RWPE1 (cell line): ENCODE measurements at places on chromosomes 4 and X.

GRCh38 chrX:45872480-45872879, 671.8 kb upstream of the DIPK2B start:
- no peak for DNase-seq

DNA sequence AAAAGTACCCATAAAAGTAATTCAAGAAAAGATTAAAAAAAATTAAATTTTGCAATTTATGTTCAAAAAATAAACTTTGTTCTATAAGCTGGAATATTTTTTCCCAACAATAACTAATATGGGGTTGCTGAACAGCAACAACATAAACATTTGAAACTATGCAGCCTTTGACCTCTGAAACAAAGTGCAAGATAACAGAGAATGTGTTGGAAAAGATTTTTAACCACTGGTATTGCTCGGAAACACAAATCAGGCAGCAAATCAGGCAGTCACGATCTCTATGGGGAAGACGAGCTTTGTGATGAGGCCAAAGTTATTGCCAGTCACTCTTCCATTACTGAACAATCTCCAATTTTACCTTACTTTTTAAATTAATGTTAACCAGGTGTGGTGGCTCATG, 332.1 kb downstream of the PABPC4L start:
- no peak for DNase-seq

- no peak for DNase-seq
Measured at GRCh38 chr4:42015438-42015837, 25.1 kb downstream of the SLC30A9 start.

GRCh38 chr4:185205697-185206342, 2.0 kb upstream of the CFAP97 start:
- DNase-seq: no peak

DNA sequence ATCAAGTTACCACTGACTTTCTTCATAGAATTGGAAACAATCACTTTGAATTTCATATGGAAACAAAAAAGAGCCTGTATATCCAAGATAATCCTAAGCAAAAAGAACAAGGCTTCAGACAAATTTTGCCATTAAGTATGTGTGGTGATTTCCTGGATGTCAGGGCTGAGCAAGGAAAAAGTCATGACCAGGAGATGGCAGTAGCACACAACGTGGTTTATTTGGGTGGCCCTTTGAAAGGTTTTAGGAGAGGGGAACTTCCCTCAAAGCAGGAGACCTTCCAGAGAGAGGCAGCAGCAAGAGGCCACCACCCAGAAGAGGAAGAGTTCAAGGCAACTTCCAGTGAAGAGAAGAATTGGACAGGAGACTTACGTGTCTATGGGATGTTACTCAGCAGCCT, 18.1 kb upstream of the ZXDB start:
- no peak for DNase-seq

GRCh38 chr4:163600727-163601126, 106.2 kb downstream of the TMA16 start:
- no peak for DNase-seq

GRCh38 chr4:140099983-140100382, 54.0 kb downstream of the MAML3 start:
- no peak for DNase-seq

- DNase-seq: no peak
Measured at GRCh38 chrX:134369576-134369975, 90.4 kb upstream of the HPRT1 start.

GRCh38 chr4:94160774-94161173, 46.9 kb upstream of the SMARCAD1 start:
- DNase-seq: no peak

GRCh38 chr4:13905543-13905942, 278.0 kb upstream of the BOD1L1 start:
- DNase-seq: no peak

DNA sequence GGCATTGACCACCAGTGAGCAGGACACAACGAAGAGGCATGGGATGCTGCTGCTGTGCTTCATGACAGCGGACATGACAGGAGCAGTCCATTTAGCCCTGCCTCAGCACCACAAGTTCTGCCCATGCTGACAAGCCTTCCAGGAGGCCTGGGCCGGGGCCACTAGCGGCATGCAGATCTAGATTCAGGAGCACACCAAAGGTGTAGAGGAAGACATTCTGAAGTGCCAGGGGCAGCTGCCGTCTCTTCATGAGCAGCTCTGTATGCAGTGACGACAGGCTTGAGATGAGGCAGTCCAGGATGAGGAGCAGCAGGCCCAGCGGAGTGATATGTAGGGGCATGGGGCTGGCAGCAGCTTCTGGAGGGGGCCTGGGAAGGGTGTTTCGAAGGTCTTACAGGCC, 38.5 kb upstream of the SLC4A4 start:
- DNase-seq: no peak

DNA sequence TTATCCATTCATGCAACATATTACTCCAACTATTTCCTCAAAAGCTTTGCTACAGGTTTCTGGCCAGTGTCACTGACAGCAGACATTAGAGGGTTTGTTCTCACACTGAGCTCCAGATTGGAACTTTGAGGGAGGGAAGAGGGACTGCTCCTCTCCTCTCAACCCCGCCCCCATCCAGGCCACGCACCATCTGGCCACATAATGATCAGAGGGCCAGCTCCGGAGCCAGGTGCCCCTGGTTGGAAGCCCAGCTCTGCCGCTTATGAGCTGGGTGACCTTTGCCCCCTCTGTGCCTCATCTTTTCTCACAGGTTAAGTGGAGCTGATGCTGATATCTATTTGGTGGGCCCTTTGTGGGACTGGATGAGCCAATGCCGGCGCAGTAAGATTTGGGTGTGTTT, 55.8 kb downstream of the C4orf50 start:
- DNase-seq: no peak

- no peak for DNase-seq
Measured at GRCh38 chr4:77187322-77187721, 30.3 kb downstream of the CCNG2 start.

DNA sequence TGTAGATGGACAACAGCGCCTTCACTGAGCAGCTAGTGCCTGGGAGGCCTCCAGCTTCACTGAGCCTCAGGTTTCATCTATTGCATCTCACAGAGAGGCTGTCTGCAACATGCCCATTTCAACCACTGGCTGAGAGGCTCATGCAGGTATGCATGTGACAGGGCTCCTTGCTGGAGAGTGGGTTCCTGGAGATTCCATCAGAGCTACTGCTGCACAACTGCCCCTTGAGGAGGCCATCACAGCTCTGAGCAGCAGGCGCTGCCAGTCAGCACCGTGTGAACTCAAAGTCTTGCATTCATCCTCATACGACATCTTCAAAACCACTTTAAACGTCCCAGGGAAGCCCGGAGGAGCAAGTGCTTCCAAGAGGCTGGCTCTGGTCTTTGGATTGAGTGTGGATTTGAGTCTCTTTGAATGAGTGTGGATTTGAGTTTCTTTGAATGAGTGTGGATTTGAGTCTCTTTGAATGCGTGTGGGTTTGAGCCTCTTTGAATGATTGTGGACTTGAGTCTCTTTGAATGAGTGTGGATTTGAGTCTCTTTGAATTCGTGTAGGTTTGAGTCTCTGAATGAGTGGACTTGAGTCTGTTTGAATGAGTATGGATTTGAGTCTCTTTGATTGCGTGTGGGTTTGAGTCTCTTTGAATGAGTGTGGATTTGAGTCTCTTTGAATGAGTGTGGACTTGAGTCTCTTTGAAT, 8.7 kb downstream of the P2RY8 start:
- DNase-seq: no peak

DNA sequence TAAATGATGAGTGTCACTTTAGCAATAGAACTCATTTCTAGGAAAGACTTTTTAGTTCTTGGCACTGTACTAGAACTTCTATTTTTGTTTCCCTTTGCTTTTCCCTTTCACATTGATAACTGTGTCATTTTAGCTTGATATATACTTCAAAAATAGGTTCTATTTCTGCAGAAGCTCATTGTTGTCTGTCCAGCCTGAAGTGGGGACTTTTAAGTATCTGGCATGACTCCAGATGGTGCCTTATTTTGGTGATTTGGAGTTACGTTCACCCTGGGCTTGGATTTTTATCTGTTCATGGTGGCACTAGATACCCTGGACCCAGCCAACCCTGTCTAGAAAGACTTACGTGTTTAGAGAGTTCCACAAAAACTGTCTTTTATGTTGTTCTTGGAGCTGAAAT, 3.4 kb downstream of the ABHD18 start:
- DNase-seq: no peak

DNA sequence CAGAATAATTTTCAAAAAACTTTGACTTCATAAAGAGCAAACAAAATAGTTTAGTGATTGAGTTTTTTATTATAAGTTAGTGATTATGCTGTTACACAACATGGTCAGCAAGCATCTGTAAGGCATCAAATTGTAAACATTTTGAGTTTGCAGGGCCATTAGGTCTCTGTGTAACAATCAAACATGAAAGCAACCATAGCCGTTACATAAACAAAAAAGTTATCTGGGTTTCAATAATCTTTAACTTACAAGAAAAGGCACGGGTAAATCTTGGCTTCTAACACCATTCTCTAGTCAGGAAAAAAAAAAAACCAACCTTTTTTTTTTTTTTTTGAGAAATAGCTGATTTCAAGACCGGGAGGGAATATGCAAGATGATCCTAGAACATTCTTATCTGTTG, 1941.1 kb downstream of the PCDH7 start:
- DNase-seq: no peak

DNA sequence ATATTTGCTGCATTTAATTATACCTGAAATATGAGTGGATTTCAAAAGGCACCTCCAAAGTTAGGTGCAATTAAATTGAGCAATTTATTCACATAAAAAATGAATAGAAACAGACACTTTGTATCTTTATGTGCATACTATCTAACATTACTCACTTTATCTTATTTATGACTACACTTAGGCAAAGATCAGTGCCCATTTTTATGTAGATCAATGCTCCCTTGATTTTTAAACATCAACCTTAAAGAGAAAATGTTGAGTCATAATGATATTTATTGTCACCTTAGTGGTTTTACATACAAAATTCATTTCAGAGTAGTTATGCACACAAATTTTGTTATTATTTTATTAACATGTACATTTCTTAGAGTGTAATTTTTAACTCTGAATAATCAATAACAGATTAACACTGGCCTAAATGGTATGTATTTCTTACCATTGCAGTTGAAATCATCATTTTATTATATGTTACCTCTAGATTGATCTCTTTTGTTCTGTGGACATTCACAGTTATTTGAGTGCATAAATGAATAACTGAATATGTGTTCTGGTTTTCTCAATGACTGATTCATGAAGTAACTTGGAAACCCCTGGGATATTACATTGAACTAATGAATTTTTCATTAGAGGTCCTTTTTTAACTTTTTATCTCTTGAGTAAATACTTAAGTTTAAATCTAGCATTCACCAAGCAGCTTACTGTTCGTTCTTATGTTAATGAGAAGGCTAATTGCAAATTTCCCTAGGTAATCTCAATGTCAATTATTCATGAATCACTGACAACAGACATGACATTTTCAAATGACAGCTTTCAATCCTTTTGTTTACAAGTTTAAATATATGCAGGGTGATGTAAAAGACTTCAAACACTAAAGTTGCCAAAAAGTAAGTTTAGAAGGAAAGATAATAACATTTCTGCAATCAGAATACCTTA, 1182.0 kb upstream of the PABPC4L start:
- no peak for DNase-seq

GRCh38 chr4:138910914-138911336, 104.7 kb upstream of the NOCT start:
- DNase-seq: peak; percentile 88

- no peak for DNase-seq
Measured at GRCh38 chr4:126733301-126733700, 899.5 kb upstream of the INTU start.

GRCh38 chrX:1378306-1378759, 13.6 kb downstream of the SLC25A6 start:
- no peak for DNase-seq

DNA sequence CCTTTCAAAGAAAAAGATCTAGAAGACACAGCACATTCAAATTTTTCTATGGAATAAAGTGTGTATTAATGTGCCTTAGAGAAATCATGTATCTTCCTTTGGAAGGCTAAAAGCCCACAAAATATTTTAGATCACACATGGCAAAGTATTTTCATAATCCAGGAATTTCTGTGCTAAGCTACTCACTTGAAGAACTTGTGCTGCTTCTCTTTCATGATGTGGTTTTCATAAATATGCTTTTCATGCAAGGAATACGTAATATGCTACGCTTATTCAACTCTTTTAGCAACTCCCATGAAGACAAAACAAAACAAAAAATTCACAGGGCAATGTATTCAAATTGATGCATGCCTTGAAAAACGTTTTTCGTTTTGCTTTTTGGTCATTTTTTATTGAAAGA, 125.6 kb downstream of the ARHGAP24 start:
- DNase-seq: no peak

- DNase-seq: no peak
Measured at GRCh38 chrX:69232945-69233344, 67.7 kb upstream of the PJA1 start.

DNA sequence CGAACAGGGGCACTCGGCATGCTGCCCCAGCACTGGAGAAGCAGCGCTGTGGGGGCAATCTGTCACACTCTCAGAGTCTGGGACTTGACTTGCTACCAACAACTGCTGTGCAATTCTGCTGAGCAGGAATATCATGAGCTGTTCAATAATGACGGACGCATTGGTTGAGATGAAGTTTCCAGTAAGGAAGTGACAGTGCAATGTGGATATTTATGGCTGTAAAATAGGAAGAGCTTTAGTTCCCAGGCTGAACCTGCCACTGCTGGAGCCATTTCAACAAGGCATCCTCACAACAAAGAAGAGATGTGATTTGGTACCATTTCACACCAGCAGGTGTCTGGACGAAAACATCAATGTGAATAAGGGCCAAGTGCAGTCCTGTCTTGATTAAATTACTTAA, 24.2 kb downstream of the CHST7 start:
- DNase-seq: no peak

- no peak for DNase-seq
Measured at GRCh38 chr4:16238327-16238726, 12.1 kb upstream of the TAPT1 start.

DNA sequence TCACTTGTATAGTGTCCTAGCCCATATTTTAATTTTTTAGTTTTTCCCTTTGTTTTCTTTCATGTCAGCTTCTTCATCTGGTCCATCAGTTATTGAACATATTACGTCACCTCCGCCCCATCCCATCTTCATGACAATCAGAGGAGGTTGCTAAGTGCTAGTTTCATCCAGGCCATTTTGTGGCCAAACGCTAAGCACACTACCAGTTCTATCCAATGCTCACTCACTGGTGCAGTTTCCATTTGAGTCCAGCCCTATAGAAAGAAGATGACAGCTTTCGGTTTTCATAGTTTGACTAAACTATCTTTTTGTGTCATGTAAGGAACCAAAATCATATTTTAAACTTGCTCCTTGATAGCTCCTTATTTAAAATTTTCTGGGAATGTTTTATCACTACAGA, 304.2 kb downstream of the TENM3 start:
- no peak for DNase-seq

DNA sequence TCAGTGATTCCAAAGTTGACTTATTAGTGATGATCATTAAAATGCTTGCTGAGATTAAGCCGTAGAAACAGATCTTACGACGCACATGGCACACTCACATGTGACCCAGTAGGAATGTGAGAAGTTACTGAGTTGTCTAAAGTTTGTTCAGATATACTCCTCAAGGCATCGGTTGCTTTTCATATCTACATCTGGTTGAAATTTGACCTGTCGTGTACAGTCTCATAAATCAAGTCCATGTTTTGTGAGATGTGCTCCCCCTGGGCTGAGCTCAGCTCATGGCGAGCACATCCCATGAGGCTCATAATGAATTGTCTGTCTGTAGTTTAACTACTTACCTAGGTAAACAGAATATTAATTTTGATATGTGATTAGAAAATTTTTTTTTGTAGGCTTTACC, 67.0 kb downstream of the TNIP2 start:
- DNase-seq: no peak
